ENCODE measurements at places on chromosomes 3 and 15.

- no peak for DNase-seq
These were observed 182.5 kb downstream of the FOXP1 start for GRCh38 chr3:71400986-71401451.

GRCh38 chr3:36895496-36896409 is 49.1 kb downstream of the TRANK1 start:
- DNase-seq, result no peak

- no peak for DNase-seq
These were observed 6.2 kb upstream of the ATP13A4 start for GRCh38 chr3:193560870-193561269.

- DNase-seq, result peak; percentile 63
These were observed 117.8 kb upstream of the PRICKLE2 start for GRCh38 chr3:64342940-64343688.

DNA sequence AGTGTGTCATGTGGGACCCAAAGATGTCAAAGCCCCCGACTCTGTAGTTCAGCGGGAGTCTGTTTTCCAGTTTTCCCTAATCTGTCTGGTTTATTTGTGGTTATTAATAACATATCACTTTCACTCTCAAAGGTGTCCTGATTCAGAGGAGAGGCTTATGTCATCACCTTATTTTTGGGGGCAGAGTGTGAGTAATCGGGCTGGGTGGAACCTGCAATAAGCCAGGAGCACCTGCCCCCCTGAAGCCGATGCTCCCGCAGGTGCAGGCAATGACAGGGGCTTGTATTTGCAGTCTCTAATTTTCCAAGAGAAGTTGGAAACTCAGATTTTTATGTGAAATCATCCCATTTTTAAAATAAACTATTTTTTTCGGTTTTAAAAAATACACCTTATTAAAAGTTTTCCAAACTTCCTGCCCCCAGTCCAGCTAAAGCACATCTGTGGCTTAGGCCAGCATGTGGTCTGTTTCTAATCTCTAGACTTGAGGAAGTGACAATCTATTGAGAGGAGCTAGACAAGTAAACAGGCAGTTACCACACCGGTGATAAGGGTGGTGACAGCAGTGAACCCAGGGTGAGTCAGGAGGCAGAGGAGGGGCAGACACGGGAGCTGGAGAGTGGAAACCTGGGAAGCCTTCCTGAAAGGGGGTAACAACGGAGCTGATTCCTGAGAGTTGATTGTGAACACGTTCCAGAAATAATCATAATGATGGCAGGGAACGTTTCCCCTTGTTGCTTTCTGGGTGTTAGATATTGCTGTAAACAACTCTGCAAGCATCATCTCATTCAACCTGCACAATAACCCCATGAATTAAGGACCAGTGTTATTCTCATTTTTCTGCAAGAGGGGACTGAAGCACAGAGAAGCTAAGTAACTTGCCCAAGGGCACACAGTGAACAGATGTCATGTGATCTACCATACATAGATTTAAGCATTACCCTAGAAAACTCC is 37.2 kb downstream of the BHLHE40 start:
- DNase-seq, result no peak

DNA sequence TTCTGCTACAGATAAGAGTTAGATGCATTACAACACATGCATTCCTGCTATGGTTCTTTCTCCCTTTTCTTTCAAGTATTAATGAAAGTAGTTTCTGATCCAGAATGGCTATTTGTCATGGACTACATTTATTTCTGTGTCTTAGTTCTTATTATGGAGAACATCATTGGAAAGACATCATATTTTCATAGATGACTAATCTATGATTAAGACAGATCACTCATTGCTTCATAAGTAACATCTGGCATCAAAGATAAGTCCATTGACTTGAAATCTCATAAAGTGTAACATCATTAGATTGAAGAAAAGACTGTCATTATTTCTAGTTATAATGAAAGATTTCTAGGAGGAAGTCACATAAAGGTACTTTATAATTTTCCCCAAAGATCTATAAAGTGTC is 366.7 kb downstream of the NSUN3 start:
- no peak for DNase-seq
